ENCODE measurements at places on chromosomes 5 and 9. TPM values are rescaled to one million over a fixed set of nuclear protein-coding genes. Genes with fewer than 3 reads are reported as not detected.
A peak's percentile ranks its signal among the peaks of the same experiment; 100 is the strongest.

- no peaks in the 10 kb centered on the region for H3K27me3 ChIP-seq
- no peaks in the 10 kb centered on the region for H3K4me1 ChIP-seq
- no peak overlapping the region for H3K4me3 ChIP-seq
- H3K36me3 ChIP-seq = no peaks in the 10 kb centered on the region
These were observed 70.5 kb downstream of the ERP44 start for GRCh38 chr9:100028201-100028784.

- H3K27ac ChIP-seq = peak overlapping the region; percentile 99
- H3K4me1 ChIP-seq = peaks cover 42% of the 10 kb centered on the region
- DNase-seq = no peak
- H3K27me3 ChIP-seq = no peaks in the 10 kb centered on the region
These were observed 958 bp upstream of the HSPA5 start for GRCh38 chr9:125241863-125242739.

DNA sequence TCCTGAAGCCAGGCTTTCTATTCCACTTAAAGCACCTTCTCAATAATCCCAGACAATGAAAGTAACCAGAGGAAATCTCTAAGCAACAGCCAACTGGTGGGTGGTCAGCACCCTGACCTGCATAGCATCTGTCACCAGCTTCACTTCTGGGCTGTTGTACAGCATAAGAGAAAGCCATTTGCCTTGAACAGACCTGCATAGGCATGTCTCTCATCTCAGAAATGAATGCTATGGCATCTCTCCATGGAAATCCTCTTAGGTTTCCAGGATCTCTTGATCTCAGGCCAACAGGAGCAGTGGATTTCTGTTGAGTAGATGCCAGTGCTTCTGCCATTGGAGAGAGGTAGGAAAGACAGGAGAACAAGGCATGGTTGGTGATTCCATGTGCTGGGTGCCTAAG is 213.6 kb downstream of the GRIA1 start:
- no peak overlapping the region for H3K4me3 ChIP-seq
- H3K4me1 ChIP-seq = no peaks in the 10 kb centered on the region
- H3K27ac ChIP-seq = no peak overlapping the region

DNA sequence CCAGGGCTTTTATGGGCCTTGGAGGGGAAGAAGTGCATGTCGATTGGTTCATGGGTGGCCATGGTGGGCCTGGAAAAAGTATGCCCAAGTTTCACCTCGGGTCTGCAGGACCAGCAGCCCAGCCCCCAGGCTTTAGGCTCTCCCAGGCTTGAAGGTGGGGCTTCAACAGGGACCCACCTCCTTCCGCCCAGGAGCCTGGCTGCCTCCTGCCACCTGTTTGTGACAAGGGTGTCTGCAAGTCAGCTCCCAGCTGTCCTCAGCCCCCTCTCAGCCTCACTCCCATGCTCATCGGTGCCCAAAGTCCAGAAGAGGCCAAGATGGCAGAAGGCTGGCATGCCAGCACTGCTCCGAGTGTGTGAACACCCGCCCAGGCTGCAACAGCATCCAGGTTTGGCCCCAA is 1063.2 kb upstream of the ACO1 start:
- H3K27ac ChIP-seq = no peak overlapping the region
- H3K27me3 ChIP-seq = no peaks in the 10 kb centered on the region
- H3K4me1 ChIP-seq = peaks cover 23% of the 10 kb centered on the region
- no peak for DNase-seq
- H3K36me3 ChIP-seq = no peaks in the 10 kb centered on the region

DNA sequence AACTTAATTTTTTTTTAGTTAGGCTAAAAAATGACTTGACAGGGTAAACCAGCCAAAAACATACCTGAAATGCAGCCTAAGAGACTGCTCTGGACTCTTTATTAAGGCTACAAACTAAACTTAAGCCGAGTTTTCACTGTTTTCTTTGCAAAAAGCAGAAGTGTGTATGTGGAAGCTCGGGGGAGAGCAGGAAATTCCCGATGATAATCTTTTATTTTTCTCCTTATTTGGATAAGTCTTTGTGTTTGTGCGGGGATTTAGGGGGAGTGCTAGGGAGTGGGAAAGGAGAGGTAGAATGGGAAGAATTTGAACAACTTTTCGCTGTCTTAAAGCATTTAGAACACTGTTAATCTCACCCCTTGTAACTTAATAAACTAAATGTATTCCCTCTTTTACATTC is 30.7 kb upstream of the GPR21 start:
- H3K36me3 ChIP-seq = peaks cover 5% of the 10 kb centered on the region
- peak overlapping the region; percentile 33 for H3K27ac ChIP-seq
- no peak overlapping the region for H3K4me3 ChIP-seq
- no peak for DNase-seq

DNA sequence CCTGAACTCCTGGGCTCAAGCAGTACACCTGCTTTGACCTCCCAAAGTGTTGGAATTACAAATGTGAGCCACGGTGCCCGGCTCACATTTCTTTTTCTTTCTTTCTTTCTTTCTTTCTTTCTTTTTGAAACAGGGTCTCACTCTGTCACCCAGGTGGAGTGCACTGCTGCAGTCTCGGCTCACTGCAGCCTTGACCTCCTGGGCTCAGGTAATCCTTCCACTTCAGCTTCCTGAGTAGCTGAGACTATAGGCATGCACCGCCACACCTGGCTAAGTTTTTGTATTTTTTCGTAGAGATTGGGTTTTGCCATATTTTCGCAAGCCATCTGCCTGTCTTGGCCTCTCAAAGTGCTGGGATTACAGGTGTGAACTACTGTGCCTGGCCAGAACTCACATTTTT is 183.7 kb downstream of the CCDC171 start:
- H3K36me3 ChIP-seq = no peaks in the 10 kb centered on the region
- H3K4me1 ChIP-seq = no peaks in the 10 kb centered on the region
- DNase-seq = no peak
- H3K27me3 ChIP-seq = no peaks in the 10 kb centered on the region
- no peak overlapping the region for H3K27ac ChIP-seq

- no peak overlapping the region for H3K4me3 ChIP-seq
- no peak overlapping the region for H3K27ac ChIP-seq
- DNase-seq = no peak
- peaks cover 25% of the 10 kb centered on the region for H3K4me1 ChIP-seq
- no peaks in the 10 kb centered on the region for H3K27me3 ChIP-seq
- peaks cover 8% of the 10 kb centered on the region for H3K36me3 ChIP-seq
These were observed 5.9 kb downstream of the TEX10 start for GRCh38 chr9:100346836-100347235.

GRCh38 chr5:61148515-61148914 is 13.8 kb downstream of the SMIM15 start:
- H3K4me3 ChIP-seq = no peak overlapping the region
- H3K4me1 ChIP-seq = no peaks in the 10 kb centered on the region
- no peak overlapping the region for H3K27ac ChIP-seq
- no peak for DNase-seq
- H3K27me3 ChIP-seq = no peaks in the 10 kb centered on the region

GRCh38 chr9:112750016-112750763 is at the start of gene SNX30:
TSS of gene SNX30 (plus strand) at chr9:112750760. CDS start at chr9:112751002, 242 bp downstream.
- H3K4me3 ChIP-seq = peak within 1 kb of the TSS; percentile 77
- peak; percentile 77 for DNase-seq
- H3K27me3 ChIP-seq = no peaks in the 10 kb centered on the region
- H3K27ac ChIP-seq = peak within 1 kb of the TSS; percentile 81
- H3K36me3 ChIP-seq = no peaks in the 10 kb centered on the region

DNA sequence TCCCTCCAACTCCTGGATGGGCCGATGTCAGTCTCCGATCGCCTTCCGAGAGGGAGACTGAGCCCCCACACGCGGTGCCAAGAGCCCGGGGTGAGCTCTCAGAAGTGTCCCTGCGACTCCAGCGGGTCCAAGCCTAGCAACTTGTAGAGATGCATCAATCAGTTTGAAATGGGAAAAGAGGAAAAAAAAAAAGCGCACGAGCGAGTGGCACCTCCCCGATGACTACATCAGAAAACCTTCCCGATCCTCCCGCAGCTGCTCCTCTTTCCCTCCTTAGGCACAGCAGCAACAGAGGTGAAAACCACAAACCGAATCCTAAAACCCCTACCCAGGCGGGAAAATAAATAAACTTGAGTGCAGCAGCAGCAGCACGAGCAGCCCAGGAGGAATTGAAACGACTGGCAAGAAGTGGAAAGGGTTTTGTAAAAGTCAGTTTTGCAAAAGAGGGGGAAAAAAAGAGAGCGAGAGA is 1.0 kb upstream of the EFNA5 start:
- no peaks in the 10 kb centered on the region for H3K36me3 ChIP-seq
- no peak overlapping the region for H3K27ac ChIP-seq
- DNase-seq = no peak
- peaks cover 38% of the 10 kb centered on the region for H3K27me3 ChIP-seq
- peaks cover 18% of the 10 kb centered on the region for H3K4me1 ChIP-seq

DNA sequence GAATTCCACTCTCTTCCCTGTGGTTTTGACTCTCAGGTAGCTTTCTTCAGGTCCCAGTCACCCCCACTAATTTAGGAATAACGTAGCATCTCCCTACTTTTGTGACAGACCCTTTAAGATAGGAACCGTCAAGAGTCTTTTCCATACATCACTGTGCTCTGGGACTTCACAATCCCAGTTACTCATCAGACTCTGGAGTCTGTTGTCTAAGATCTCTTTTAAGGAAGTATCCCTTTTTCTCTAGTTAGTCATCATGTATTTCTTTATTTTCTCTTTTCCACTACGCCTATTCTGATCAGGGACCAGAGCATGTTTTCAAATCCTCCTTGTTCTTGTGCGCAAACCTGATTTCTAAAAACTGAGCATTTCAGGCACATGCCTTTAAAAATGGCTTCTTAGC is 143.0 kb downstream of the GOLPH3 start:
- DNase-seq = no peak
- no peaks in the 10 kb centered on the region for H3K27me3 ChIP-seq
- no peak overlapping the region for H3K4me3 ChIP-seq
- no peaks in the 10 kb centered on the region for H3K36me3 ChIP-seq

DNA sequence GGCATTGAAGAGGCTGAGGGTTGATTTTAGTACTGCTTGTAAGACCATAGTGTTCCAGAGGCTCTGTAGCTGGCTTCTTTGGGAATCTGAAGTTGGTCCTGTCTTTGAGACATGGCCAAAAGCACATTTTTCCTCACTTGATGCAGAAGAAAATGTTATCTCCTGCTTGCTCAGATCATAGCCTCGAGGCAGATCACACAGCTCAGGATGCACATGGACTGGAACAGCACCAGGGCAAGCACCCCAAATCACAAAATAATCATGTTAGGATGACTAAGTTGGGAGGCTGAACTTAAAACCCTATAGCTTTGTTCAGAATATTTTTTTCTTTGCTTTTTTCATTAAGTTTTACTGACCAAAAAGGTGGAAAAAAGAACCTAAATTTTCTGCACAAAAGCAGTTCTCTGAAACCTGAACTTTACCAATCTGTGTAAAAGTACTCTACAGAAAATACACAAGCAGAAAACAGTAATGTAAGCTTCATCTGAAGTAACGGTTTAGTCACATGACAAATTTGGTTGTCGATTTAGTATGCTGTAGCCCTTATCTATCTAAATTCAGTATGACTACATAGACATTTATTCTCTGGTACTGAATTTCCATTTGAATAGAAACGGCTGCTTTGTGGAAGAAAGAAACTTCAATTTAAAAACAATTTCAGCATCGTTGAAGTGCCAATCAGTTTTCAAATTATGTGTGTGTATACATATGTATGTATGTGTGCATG is 3.4 kb downstream of the KLHL9 start:
- no peaks in the 10 kb centered on the region for H3K27me3 ChIP-seq
- H3K4me3 ChIP-seq = no peak overlapping the region
- H3K36me3 ChIP-seq = no peaks in the 10 kb centered on the region
- no peak overlapping the region for H3K27ac ChIP-seq
- H3K4me1 ChIP-seq = peaks cover 56% of the 10 kb centered on the region

GRCh38 chr9:136178061-136178772 is 26.7 kb downstream of the LHX3 start:
- no peaks in the 10 kb centered on the region for H3K36me3 ChIP-seq
- no peak for DNase-seq
- no peaks in the 10 kb centered on the region for H3K27me3 ChIP-seq
- no peak overlapping the region for H3K27ac ChIP-seq

DNA sequence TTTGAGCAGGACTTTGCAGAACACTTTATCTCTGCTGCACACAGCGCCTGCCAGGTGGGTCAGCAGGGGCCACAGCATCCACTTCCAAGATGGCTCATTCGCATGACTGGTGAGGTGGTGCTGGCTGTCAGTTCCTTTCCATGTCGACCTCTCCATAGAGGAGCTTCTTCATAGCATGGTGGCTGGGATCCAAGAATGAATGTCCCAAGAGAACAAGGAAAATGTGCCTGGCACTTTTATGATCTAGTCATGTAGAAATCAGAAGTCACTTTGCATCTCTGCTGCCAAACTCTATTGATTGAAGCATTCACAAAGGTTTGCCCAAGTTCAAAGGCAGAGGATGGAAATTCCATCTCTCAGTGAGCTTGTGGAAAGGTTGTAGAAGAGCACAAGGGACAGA is 85.0 kb downstream of the GALNT10 start:
- peaks cover 26% of the 10 kb centered on the region for H3K4me1 ChIP-seq
- H3K36me3 ChIP-seq = no peaks in the 10 kb centered on the region
- no peak overlapping the region for H3K4me3 ChIP-seq
- H3K27me3 ChIP-seq = no peaks in the 10 kb centered on the region
- H3K27ac ChIP-seq = no peak overlapping the region
- DNase-seq = no peak

The RUSC2 gene
- 1.1 TPM for total RNA-seq

The KIF4B gene
- not detected for total RNA-seq

The RAI14 gene
- total RNA-seq = 3.9 TPM

The IL6ST gene
- 52.2 TPM for total RNA-seq

The MEIKIN gene
- total RNA-seq = 0.53 TPM

The FEM1C gene
- 14.1 TPM for total RNA-seq

The PLPPR1 gene
- not detected for total RNA-seq

The WDR38 gene
- total RNA-seq = not detected

The SLC34A1 gene
- 0.09 TPM for total RNA-seq

The LHX3 gene
- total RNA-seq = not detected

The GPR151 gene
- not detected for total RNA-seq

All from CD8-positive, alpha-beta memory T cell (primary cell).